ENCODE measurements at places on chromosomes 2 and 18.

DNA sequence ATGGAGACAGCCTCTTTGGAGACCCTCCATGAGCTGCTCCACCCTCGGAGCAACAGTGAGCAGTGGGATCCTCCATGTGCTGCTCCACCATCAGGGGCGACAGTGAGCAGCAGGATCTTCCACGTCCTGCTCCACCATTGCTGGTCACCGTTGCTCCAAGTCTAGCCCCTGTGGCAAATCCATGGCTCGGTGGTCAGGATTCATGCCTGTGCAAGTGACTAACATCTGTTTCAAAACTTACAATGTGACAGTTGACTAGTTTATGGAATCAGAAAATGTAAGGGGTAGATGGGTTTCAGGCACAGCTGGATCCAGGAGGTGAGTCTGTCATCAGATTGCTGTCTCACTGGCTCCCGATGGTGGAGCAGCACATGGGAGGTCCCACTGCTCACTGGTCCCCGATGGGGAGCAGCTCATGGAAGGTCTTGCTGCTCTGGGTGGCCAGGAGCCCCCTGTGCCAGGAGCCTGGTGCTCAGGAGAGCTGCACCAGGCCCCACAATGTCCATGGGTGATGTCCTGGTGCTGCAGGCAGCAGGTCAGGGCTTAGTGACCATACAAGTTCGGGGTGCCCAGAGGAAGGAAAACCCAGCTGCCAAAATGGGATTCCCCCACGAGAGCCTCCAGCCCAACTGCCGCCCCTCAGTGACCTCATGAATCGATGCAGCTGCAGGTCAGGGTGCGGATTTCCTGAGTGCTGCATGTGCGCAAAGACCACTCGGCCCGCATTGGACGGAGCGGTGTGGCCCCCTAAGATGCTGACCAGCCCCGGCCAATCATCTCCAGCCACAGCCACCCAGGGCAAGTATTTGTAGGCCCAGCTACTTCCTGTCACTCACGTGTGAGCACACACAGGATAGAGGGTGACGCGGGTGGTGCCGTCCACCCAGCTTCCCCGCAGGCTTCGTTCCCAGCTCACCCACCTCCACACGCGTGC, 116.5 kb upstream of the OTOS start:
- no peak for DNase-seq

GRCh38 chr18:26429535-26430226, 118.7 kb downstream of the KCTD1 start:
- peak; percentile 87 for DNase-seq

DNA sequence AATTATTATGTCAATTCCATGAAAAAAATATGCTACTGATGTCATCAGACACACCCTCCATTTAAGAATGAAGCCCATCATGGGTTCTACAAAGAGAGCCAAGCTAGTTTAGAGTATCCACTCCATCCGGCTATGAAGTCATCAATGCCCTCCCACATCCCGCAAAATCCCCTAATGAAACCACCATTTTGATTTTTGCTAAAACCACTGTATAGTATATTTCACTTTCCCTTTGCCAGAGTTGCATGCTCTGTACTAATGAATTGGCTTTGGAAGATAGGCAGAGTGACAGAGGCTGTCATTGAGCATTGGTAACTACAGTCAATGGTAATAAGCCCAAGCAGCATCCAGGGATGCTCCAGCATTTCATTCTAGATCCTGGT, 118.6 kb downstream of the ANKRD44 start:
- no peak for DNase-seq

GRCh38 chr2:55099878-55100820, 49.9 kb upstream of the RTN4 start:
- no peak for DNase-seq

DNA sequence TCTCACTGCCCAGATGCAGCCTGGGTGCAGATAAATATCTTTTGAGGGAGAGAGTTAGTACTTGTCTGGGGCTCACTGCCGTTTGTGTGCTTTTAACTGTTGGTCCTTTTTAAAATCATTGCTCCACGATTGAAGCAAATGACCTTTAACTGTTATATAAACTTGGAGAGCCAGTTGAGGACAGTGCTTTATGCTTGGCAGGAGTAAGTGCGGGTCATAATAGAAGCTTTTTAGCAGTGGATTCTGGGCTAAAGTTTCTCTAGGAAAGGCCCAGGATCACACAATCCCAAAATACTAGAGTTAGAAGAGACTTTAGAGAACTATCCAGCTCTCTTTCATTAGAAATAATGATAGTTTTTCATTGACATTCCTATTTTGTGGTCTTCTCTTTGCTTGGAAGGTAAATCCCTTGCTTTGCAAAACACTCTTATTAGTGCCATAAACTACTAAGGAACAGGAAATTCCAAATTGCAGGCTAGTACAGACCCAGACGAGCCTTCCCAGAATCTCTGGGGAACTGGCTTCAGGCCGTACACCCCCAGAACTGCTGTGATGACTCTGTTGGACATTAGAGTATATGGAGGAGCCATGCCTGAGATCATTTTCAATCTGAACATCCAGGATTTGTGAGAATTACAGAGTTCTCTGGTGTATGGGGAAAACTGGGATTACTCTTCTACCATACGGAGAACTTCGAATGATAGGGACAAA, 19.1 kb downstream of the LIMS1 start:
- DNase-seq: no peak

GRCh38 chr18:27838225-27838624, 338.7 kb downstream of the CDH2 start:
- DNase-seq: peak; percentile 79

DNA sequence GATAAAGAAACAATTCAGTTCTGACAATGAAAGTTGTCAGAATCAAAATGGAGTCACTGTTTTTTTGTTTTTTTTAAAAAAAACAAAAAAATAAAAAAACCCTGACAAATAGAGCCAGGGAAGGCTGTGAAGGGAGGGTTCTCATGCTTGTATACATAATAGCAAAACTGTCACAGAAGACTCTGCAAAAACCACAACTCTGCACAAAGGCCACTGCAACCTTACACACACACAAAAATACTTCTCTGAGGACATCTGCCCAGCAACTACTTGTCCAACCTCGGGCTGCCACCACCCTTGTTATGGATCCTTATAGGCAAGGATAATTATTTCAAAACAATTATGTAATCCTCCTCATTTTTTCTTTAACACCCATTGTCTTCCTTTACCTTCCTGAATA, 41.9 kb upstream of the C2orf66 start:
- DNase-seq: no peak

GRCh38 chr2:54459037-54459441, 2.9 kb downstream of the SPTBN1 start:
- peak; percentile 55 for DNase-seq

DNA sequence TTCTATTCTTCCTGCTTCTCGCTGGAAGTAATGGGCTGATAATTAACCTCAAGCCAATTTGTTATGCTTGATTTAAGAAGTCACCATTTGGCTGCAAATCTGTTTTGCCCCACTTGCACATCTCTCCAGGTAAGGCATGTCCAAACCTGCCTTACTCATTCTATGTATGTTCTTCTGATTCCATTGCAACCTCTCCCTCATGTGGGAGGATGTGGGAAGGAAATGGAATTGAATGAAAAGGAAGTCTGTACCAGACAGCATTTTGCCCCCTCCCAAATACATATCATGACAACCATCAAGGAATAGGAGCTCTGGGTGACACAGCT, 131.7 kb downstream of the NRP2 start:
- peak; percentile 36 for DNase-seq

DNA sequence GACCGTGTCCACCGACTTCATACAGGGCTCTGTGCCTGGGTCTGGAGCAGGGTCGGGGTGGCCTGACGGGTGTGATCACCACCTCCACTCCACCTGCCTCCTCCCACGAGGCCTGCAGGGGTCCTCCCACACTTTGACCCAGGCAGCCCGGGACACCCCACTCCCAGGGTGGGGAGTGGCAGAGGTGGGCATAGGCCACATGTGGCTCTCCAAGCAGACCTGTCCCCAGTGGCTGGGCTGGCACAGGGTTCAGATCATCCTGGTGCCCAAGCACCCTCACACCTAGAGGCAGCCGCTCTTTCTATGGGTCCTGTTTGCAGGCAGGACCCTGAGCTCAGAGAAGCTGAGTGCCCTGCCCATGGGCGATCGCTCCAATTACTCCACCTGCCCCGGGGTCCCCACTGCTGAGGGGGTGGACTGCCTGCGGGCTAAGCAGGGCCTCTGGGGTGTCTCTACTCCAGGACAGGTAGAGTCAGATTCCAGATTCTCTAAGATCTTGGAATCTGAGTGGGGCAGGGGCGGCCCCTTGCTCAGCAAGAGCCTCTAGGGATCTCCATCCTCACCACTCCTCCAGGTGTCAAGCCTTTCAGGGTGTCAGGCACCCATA, 1.4 kb downstream of the NEURL3 start:
- DNase-seq: no peak

DNA sequence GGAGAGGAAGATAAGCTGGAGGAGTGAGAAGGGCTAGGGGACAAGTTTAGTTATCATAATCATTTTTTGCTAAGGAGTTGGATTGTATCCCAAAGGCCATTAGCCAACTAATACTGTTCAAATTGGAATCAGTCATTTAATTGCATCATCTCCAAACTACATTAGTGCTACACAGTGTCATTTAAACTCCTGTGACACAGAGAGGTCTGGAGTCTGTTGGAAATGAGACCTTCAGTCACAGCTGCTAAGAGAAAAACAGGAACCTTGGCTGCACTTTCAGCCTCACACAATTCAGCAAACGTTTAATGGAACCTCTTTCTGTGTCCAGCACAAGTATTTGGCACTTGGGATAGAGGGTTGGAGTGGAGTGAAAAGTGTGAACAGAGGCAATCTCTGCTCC, 175.5 kb upstream of the MGAT5 start:
- DNase-seq: no peak

GRCh38 chr2:15642011-15642814, 50.5 kb downstream of the DDX1 start:
- peak; percentile 40 for DNase-seq

GRCh38 chr2:11688222-11689069, 18.5 kb upstream of the NTSR2 start:
- peak; percentile 83 for DNase-seq

GRCh38 chr2:222434204-222434603, 9.9 kb downstream of the SGPP2 start:
- DNase-seq: peak; percentile 28

DNA sequence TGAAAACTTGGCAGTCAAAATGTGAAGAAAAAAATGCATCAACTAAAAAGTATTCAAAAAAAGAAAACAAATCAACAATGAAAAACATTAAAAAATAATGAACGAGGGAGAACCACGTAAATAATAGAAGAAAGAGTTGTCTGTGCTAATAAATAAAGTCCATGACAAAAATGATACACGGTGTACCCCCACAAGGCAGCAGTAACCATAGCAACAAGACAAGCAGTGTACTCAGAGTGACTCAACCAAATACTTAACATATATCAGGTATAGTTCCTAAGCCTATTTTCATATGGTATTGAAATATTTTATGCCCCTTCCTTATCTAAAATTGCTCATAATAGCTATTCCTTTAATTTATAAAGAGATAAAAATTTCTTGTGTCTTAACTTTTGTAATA, 162.3 kb upstream of the TMEM200C start:
- peak; percentile 50 for DNase-seq

DNA sequence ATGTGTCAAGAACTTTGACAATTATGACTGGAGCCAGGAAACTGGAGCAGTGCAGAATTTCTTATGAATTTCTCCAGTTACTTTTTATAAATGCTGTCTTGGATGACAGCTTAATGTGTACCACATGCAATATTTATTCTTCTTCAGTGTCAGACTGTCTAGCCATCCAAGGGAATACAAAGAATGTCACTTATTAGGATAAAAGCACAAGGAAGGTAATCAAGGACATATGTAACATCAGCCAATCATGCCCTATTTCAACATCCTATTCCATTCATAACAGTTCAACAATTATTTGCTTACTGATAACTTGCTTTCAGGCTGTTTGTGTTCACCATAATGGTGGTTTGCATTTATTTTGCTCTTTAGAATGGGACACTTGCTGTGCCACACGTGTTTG, 139.8 kb downstream of the OLA1 start:
- no peak for DNase-seq

DNA sequence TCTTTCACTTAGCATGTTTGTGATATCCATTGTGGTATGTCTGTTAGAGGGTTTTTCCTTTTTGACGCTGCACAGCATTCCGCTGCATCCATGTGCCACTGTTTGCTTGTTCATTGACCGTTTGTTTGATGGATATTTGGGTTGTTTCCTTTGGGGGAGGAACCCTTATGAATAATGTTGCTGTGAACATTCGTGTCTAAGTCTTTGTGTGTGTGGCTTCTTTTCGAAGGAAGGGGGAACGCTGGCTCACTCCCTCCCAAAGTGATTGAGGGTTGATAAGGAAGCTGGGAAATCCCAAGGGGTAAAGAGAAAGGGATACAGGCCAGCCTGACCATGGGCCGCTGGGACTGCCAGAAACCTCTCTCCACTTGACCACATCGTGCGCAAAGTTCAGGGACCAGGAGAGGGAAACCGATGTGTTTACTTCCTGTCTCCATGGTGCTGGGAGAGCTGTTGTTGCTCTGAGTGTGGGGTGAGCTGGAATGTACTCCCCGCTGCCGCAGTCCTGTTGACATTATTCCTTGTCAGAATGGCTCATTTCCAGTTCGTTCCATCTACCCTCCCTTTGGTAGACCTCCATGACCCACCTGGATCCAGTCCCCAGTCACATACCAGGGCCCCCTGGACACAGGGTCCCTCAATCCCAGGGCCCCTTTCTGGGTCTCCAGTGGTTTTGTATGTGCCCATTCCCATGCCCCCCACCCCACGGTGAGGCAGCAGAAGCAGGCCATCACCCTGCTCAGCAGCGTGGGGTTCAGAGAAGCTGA, 39.6 kb downstream of the HS1BP3 start:
- DNase-seq: peak; percentile 92

GRCh38 chr2:226978300-226978699, 142.4 kb downstream of the RHBDD1 start:
- no peak for DNase-seq

GRCh38 chr2:15726321-15727057, 134.8 kb downstream of the DDX1 start:
- no peak for DNase-seq

- no peak for DNase-seq
These were observed 164.6 kb upstream of the DCC start for GRCh38 chr18:52175406-52175805.

DNA sequence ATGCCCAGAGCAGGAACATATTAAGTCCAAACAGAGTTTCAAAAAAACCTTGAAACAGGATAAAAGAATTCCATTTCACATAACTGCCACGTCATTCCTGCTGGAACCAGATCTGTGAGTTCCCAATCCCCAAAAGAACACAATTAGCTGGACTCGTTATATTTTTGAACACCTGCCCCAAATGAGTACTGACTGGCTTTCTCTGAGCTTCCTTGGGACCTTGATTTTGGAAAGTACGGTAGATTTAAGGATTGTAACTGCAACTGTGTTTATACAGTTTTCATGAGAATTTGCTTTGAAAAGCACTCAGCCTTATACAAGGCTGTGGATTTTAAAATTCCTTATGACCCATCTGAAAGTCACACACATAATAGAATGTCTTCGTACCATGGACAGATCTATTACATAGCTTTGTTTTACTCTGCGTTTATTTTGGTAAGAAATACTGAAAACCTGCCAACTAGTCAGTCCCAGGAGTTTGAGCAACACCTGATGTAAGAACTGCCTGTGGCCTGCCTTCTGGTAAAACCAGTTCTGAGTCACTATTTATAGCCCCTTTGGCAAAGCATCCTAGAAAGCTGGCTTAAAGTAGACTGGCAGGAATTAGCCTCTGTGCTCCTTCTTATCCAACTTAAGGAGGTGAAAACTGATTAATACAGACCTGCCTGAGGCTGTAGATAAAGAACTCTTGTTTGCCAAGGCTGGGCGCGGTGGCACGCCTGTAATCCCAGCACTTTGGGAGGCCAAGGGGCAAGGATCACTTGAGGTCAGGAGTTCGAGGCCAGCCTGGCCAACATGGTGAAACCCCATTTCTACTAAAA, 48.1 kb downstream of the MERTK start:
- peak; percentile 90 for DNase-seq

GRCh38 chr2:112162341-112162740, 24.2 kb downstream of the FBLN7 start:
- DNase-seq: no peak

Measured in kidney tubule cell (primary cell).